ENCODE measurements at places on chromosomes 3 and 15. TPM values are rescaled to one million over a fixed set of nuclear protein-coding genes. Genes with fewer than 3 reads are reported as not detected.

The KLHDC8B gene
- total RNA-seq = 35.1 TPM

DNA sequence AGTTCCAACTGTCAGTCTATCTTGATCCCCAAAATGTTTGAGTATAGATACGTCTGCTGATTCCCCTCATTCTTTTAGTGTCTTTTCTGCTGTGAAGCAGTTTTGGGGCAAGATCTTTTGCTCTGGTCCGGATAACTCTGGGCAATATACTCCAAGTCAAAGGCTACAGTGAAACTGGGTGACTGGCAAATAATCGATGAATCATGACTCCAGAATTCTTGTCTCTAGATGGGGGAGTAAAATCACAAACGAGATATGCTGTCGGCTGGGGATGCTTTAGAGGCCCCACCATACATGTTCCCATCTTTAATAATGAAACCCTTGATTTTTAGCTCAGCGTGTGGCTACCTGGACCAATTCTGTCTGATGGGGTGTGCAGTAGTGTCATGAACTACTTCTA, 76.5 kb downstream of the KLF13 start:
- no peak for DNase-seq

The MNS1 gene
- total RNA-seq = 1.5 TPM

The NRROS gene
- total RNA-seq = 0.50 TPM

DNA sequence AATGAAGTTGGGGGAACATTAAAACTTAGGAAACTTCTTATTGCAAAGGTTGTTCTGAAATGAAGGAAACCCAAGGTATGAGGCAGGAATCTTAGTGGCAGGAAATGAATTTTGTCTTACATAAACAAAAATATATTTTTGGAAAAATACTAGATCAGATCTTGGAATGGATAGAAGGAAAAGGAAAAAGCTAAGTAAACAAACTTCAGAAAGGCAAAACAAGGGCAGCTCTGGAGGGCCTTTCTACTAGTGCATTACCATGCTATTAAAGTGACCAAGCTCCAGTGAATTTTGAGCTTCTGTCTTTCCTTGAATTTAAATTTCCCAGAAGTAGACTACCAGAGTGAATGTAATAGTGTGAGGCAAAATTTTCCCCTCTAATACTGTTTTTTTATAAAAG, 13.6 kb downstream of the ARL6 start:
- no peak for DNase-seq

GRCh38 chr3:142676151-142676550, 47.7 kb upstream of the TRPC1 start:
- DNase-seq = no peak

GRCh38 chr3:55000953-55001352, 73.1 kb upstream of the LRTM1 start:
- DNase-seq = no peak

DNA sequence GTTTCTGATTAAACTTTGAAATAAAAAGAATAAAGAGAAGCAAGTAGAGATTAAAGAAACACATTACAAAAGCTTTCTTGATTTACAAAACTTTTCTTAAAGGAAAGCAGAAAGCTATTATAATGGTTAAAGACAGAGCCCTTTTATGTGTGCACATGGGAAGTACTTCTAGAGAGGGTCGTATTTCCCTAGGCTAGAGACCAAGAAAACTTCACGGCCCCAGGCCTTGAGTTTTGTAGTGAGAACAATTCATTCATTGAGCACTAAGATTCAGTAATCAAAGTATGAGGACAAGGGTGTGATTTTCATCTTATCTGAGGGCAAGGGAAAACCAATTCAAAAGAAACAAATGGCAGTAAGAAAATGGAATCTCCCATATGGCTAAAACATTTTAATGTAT, 854.1 kb downstream of the ROBO1 start:
- DNase-seq = no peak

- no peak for DNase-seq
Measured at GRCh38 chr15:66747886-66748707, 46.1 kb downstream of the SMAD6 start.

DNA sequence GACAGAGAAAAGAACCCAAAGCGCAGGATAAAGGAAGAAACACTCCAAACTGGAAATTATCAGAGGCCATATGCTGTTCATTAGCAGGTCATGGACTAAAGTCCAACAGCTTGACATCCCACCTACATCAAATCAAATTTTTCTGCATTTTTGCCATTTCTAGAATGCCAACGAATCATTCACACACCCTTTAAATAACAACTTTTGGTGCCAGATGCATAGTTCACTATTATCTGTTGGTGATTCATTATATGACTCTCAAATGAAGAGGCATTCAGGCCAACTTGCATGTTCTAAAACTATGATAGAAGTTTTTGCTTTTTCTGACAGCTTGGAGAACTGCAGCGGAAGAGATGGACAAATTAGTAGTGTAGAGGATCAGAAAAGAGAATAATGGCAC, 529.8 kb upstream of the NAALADL2 start:
- DNase-seq = no peak

- no peak for DNase-seq
Measured at GRCh38 chr15:80214910-80215309, 37.1 kb downstream of the CTXND1 start.

The TNFAIP8L3 gene
- total RNA-seq = 6.1 TPM

The ST8SIA2 gene
- 2.4 TPM for total RNA-seq

DNA sequence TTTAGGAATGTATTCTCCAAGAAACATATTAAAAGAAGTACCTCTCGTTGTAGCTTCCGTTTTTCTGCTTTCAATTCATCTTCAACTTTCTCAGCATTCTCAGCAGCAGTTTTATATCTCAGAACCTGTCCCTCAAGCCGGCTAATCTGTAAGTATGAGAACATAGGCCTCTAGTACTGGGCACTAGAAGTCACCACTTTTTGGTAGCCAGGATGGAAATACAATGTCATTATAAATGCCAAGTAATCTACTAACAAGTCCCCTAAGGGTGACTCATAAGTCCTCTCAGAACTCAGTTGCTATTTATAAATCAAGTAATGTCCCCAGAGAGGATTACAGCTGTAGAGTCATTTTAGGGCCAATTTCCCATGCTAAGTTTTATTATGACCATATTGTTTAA, 61.1 kb downstream of the MLH1 start:
- DNase-seq = no peak

The PLA2G4D gene
- total RNA-seq = not detected

DNA sequence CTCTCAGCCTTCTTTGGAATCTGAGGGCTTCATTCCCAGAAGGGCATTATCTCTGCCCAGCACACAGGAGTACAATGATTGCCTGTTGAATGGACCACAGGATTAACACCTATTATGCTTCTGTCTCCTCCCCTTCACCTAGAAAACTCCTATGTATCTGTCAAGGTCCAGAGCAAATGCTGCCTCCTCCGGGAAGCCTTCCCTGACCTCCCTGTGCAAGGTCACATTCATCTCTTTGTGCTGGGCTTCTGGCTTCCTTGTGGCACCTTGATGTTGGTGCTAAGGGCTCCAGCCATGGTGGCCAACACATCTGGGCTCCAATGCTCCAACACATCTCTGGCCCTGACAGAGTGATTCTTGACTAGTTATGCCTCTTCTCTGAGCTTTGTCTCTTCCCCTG, 49.9 kb upstream of the ATP2B2 start:
- no peak for DNase-seq

The CTXN2 gene
- not detected for total RNA-seq

DNA sequence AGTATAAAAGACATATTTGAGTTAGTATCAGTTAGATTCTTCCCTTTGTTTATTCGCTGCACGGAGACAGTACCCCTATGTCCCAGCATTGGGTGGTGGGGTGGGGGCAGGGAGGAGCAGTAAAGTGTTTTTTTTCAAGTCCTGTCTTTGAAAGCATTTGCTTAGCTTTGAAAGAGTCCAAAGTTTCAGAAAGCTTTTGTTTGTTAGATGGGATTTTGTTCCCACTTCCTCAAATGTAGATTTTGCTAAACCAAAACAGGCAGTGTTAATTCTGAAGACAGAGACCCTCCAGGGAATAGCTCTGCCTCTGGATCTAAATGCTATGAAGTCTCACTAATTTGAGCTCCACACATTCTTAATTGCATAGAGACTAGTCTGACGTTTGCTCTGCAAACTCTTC, 114.6 kb upstream of the KCNAB1 start:
- DNase-seq = no peak

GRCh38 chr3:117400303-117400702, 690.7 kb downstream of the TUSC7 start:
- no peak for DNase-seq

DNA sequence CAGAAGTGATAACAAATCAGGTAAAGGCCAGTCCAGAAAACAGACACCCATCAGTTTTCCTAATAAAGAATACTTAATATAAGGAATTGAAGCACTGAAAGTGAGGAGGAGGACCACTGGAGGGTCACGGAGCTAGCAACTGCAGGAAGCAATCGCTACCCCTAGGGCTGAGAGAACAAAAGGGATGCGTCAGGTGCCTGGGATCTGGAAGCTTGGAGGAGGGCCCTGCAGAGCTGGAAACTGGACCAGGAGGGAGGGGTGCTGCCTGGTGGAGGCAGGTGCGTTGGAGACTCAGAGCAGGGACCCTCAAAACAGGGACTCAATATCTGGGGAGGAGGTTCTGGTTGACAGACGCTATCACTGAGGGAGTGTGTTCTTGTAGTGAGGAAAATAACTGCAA, 308.1 kb upstream of the RASGRP1 start:
- DNase-seq = no peak

GRCh38 chr3:113193719-113194118, 17.6 kb upstream of the BOC start:
- DNase-seq = no peak

DNA sequence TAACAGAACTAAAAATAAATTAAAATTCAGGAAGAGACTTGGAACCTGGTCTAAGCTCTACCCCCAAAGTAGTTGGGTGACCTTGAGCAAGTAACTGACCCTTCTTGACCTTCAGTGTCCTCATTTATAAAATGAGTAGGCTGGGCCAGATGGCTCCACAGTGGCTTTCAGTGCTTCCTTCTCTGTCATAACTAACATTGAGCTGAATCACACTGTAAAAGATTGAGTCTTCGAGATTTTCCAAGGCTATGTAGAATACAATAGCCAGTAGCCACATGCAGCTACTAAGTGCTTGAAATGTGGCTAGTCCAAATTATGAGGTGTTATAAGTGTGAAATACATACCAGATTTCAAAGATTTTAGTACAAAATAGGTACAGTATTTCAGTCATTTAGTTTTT, 313.3 kb downstream of the MECOM start:
- DNase-seq = no peak

The SENP8 gene
- total RNA-seq = 4.0 TPM

DNA sequence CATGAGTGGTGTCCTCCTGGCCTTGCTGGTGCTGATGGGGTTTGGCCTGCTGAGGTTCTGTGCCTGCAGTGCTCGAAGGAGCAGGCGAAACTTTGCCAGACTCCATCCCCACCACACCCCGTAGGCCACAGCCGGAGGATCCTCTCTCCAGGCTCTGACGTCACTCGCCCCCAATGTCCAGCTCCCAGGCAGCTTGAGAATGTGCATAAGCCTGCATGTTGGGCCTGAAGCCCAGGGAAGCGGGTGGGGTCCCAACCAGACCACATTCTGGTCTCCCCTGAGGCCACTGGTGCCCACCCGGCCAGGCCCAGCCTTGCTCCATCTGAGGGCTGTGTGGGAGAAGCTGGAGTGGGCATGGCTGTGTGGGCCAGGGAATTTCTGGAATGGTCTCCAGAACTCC, 109.8 kb downstream of the ASB7 start:
- no peak for DNase-seq

GRCh38 chr3:143412084-143412483, 292.5 kb downstream of the CHST2 start:
- no peak for DNase-seq

- DNase-seq = no peak
Measured at GRCh38 chr15:89090791-89091626, 2.8 kb downstream of the ABHD2 start.

- no peak for DNase-seq
Measured at GRCh38 chr15:61983081-61983480, 77.2 kb downstream of the VPS13C start.

DNA sequence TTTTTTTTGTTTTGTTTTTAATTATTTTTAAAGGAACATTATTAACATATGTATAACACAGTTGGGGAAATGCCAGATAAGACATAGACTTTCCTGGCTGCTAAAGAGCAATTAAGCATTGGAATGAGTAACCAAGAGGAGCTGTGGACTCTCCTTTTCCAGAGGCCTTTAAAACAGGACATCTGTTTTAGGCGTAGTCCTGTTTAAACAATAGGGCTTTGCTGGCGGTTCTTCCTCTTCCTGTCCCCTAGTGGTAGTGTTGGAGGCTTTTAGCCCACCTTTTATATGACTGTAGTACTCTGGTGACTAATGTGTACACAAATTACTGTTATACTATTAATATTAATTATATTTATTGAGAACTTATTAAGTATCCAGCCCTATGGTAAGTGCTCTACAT, 81.9 kb downstream of the PPARG start:
- DNase-seq = no peak

DNA sequence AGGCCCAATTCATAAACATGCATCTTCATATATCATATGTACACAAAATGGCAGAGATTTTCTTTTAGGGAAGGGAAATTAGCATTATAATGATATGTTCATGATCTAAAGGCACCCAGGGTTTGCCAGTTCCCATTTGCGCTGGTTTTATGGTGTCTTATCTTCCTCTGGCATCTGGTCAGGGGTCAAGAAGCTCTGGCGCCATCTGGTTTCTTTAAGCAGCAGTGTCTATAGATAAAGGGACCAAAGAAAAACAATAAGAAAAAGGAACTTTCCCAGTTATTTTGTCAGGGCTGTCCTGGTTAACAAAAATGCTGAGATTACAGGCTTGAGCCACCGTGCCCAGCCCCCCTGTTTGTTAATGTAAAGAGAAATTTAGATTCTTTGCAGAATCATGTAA, 3.3 kb upstream of the DCP1A start:
- no peak for DNase-seq

DNA sequence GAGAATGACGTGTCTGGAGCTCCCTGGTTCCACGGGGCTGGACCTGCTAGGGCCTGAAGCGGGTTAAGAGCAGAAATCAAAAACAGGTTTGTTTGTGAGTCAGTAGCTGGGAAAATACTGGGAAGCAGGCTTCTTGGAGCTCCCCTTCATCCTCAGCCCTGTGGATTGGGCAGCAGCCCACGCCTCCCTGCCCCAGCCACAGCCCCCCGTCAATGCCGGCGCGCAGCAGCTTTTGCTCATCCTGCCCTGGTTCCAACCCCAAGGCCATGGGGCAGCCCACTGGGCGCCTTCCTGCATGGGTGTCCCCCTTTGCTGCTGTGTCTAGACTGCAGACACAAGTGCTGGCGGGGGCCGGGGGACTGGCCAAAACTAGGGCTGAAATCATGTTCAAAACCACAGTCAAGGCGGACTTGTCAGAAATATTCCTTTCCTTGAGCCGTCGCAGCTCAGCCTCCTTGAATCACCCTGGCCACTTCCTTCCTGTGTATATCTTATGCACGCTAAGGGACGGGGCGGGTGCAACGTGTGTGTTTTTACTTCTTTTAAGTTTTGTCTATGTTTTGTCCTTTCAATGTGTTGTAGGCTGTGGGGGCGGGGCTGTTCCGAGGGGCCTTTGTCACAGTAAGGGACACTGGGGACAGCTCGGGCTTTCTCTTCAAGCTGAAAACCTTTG, 108.1 kb downstream of the KLF13 start:
- no peak for DNase-seq

The ANKRD63 gene
- not detected for total RNA-seq

The NECTIN3 gene
- 33.8 TPM for total RNA-seq
